ENCODE measurements at places on chromosomes 7 and 10.

DNA sequence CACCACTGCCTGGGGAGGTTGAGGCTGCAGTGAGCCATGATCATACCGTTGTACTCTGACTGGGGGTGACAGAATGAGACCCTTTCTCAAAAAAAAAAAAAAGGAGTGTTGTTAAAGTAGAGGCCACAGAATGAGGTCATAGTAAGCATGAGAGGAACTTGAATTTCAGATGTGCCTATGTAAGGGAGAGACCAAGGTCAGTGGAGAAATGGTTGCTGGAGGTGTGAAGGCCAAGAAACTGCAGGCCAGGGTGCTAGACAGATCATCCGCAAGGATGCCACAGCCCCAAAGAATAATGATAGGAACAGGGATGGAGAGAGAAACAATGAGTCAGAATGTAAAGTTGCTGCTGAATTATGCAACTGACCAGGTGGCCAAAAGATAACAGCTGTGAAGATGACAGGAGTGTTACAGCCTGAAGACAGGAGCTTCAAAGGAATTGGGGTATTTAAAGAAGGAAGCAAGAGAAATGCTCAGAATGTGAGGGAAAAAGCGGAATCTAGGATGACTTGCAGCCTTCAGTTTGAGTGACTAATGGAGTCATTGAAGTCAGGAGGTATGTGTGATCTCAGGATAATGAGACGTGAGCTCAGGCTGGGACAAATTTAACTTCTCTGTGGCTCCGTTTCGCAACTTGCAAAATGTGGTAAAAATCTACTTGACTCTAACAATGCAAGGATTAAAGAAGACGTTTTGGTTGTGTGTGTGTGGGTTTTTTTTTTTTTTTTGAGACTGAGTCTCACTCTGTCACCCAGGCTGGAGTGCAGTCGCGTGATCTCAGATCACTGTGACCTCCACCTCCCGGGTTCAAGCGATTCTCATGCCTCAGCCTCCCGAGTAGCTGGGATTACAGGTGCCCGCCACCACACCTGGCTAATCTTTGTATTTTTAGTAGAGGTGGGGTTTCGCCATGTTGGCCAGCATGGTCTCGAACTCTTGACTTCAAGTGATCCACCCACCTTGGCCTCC, 22.2 kb downstream of the TYW1B start:
- DNase-seq: no peak

GRCh38 chr7:107879400-107880035, 11.5 kb upstream of the DLD start:
- no peak for DNase-seq

DNA sequence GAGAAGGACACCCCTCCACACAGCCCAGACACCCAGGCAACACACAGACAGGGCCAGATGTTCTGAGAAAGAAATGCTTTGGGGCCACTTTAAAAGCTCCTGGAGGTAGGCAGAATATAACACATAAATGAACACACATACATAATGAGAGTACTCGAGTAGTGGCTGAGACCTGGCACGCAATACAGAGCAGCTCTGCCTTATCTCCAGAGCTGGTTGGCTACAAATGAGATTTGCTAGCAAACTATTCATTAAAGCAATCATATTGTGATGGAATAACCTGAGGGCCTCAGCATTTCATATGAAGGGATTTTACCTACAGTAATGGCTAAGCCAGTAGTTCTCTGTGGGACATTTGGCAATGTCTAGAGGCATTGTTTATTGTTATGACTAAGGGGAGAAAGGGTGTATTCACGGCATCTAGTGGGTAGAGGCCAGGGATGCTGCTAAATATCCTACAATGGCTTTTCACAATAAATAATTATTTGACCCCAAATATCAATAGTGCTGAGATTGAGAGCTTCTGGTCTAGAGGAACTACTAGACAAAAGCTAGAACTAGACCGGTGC, 5.5 kb upstream of the IMPDH1 start:
- no peak for DNase-seq

DNA sequence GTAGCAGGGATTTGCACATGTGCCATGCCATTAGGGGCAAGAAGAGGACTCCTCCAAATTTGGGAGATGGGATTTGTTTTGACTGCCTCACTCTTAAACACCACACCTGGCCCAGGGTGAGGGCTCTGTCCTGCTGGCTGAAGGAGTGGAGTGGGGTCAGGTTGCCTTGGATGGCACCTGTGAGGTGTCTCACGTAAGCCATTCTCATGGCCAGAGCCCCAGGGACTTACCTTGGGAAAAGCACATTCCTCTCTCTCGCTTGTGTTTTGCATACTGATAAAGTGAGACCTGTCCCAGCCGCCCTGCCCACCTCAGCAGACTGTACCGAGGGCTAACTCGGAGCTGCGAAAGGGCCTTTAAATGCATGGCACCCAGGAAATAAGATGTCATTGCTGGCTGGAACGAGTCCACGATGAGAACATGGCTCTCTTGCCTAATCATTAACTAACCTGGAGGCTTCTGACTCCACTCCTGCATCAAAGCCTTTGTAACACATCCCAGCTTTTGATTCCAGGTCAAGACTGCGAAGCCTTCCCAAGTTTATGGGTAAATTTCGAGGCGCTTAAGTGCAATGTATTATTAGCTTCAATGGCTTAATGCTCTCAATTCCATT, 184.0 kb upstream of the RNF32 start:
- DNase-seq: no peak

GRCh38 chr7:41792120-41792519, 89.2 kb upstream of the INHBA start:
- DNase-seq: no peak

- no peak for DNase-seq
Observed at GRCh38 chr10:51696251-51696650, 3.1 kb downstream of the CSTF2T start.

DNA sequence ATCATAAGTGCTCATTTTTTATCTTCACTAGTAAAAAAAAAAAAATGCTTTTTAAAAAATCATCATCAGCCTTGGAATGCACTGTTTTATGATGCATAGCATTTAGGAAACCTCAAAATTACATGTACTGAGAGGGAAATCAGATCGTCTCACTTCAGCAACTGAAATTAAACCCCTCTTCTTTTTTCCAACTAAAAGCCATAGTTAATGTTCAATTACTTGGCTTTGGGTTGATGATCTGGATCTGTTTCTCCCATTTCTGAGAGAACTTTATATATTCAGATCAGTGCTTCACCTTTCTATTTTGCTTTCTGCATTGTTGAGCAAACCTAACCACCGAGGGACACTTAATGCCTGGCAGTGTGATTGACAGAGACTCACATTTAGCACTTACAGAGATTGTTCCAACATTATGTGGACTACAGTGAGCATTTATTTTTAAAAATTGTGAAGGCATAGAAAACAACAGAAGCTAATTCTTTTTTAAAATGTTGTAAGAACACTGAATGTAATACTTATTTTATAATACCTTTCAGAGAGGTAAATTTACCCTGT, 678.4 kb downstream of the PHTF2 start:
- no peak for DNase-seq

DNA sequence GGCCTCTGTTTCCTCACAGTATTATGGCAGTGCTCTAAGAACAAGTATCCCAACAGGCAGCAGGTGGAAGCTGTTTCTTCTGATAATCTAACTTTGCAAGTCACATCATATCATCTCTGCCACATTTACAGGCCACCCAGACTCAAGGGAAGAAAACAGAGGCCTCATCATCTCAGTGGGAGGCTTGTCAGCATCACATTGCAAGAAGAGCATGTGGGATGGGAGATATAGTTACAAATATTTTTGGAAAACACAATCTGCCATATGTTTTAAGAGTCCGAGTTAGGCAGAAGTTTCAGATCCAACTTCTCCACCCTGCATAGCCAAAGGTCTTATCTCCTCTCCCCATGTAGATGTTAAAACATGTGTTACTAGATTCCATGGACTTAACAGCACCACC, 130.4 kb upstream of the PDE1C start:
- DNase-seq: no peak

GRCh38 chr10:2925631-2926030, 141.7 kb upstream of the PFKP start:
- DNase-seq: no peak

DNA sequence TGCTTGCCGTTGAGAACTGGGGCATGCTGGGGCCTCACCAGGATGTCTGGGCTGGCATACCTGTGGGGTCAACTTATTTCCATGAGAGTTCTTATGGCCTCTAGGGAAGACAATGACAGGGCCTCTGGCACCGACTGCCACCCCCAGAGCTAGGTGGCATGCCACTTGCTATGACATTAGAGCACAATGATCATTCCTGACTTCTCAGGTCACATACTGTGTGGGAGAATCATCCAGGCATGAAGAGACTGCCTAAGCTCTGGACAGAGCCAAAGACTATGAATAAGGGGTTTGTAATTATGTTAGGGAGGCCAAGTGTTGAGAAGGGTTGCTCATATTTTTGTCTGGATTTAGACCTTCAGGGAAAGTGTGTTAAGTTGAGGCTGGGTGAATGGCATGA, 97.5 kb downstream of the PTPN20 start:
- no peak for DNase-seq

DNA sequence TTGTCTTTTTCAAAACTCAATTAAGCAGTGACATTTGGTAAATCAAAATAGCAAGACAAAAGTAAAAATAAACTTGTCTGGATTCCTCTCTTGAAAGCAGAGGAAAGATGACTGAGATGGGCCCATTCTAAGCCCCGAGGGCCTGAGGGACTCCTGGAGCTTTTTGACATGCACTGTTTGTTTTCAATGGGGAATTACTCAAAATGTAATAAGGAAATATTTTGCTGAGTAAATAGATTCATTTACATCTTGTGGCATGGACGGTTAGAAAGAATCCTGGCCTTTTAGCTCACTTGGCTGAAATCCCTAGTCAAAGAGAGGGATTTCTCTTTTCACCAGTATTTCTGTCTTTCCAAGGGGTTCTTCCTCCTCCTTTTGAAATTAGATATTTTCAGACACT, 108.0 kb downstream of the MKX start:
- DNase-seq: no peak

- no peak for DNase-seq
Observed at GRCh38 chr10:113063043-113063967, 113.3 kb downstream of the TCF7L2 start.

DNA sequence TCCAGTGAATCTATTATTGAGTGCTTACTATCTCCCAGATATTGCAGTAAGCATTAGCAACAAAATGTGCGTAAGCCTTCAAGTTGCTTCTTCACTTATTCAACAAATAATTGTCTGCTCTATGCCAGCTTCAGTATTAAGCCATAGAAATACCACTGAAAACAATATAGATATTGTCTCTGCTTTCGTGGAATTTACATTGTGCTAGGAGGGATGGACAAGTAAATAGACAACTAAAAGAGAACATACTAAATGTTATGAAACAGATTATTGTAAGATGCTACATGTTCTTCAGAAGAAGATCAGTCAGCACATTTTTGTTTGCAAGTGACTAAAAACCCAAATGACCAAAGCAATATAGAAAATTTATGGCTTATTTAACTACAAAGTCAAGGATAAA, 27.3 kb downstream of the CFAP69 start:
- no peak for DNase-seq

DNA sequence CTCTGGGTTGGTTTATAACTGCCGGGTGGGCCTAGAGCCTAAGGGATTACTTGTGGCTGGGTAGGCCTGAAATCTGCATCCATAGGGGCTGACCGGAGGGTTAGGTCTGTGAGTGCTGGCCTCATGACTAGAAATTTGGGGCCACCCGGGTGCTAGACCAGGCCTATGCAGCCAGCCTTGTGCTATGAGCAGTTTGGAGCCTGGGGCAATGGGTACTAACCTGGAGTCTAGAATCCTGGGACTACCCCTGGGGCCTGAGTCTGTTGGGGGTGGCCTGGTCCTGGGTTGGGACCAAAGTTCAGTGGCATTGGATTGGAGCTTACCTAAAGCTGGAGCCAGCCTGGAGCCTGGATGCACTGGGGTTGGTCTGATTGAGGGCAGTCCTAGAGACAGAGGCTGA, 995.2 kb downstream of the ANKRD7 start:
- no peak for DNase-seq

DNA sequence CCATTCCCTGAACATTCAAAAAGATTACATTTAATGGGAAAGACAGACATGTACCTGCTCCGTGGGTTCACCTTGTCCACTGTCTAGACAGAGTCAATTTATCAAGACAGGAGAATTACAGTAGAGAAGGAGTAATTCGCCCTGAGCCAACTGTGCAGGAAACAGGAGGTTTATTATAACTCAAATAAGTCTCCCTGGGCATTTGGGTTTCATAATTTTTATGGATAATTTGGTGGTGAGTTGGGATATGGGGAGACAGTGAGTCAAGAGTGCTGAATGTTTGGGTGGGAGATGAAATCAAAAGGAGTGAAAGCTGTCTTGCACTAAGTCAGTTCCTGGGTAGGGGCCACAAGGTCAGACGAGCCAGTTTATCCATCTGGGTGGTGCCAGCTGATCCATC, 165.9 kb upstream of the NAMPT start:
- DNase-seq: no peak

DNA sequence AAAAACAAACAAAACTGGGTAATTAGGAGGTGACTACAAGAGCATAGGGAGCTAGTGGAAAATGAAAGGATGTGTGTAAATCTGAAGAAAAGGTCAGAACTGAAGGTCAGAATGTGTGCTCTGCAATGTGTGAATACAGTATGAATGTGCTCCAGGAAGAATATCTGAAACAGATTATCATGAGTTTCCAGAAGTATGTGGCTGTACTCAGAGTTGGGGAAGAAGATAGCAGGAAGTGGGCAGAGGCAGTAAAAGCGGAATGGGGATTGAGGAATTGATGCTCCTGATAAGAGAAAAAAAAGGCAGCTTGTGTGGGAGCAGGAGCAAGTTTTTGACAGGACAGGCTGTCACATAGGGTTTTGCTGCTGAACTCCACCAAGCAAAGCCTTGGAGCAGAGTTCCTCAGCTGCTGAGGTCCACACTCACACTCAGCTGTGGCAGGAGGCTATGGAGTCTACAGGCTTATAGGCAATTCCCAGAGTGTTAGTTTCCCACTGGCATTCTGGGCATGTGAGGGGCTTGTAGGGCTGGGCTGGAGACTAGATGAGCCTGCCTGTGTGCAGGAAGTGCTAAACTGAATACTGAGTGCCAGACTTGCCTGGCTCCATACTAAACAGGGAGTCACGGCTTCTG, 22.9 kb downstream of the H2AZ2 start:
- no peak for DNase-seq

GRCh38 chr10:69403519-69403918, 13.2 kb downstream of the TACR2 start:
- no peak for DNase-seq

DNA sequence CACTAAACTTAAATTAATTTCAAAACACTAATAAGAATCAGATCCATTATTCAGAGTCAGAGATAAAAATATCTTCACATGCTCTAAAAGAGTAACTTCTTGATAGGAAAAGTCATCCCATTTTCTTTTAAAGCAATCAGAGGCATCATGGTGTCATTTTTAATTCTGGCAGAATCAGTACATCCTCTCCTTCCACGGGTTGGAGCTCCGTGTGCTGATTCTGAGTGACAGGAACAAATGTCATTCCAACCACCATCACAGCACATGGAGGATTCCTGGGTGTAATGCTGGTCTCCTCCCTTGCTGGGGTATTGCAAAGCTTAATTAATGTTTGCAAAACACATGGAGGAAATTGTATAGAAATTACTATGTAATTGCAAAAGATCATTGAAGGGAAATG, 114.5 kb upstream of the IMMP2L start:
- DNase-seq: no peak

- DNase-seq: no peak
Observed at GRCh38 chr7:136139417-136139816, 162.3 kb upstream of the MTPN start.

- DNase-seq: no peak
Observed at GRCh38 chr7:88092676-88092999, 127.2 kb downstream of the SRI start.

- DNase-seq: no peak
Observed at GRCh38 chr7:132073920-132074589, 502.2 kb downstream of the PLXNA4 start.

GRCh38 chr7:18117482-18117881, 89.8 kb upstream of the PRPS1L1 start:
- DNase-seq: no peak
